ENCODE measurements at places on chromosomes 3 and 15.

GRCh38 chr15:73370151-73370550, 1.4 kb upstream of the HCN4 start:
- DNase-seq = no peak

DNA sequence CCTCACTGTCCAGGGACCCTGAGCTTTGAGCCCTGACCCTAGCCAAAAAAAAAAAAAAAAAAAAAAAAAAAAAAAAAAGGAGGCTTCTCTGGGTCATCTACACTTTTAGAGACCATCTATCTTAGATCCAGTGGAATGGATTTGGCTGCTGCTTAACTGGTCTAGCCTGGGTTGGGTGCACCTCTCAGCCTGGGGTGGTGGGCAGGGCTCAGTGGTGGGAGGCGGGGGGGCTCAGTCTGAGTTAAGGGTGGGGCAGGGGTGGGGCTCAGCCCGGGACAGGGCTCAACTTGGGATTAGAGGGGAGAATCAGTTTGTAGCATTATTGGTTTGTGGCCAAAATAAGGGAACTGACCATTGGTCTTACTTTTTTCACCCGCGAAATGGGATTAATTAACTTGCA, 139.2 kb downstream of the TPRA1 start:
- no peak for DNase-seq

DNA sequence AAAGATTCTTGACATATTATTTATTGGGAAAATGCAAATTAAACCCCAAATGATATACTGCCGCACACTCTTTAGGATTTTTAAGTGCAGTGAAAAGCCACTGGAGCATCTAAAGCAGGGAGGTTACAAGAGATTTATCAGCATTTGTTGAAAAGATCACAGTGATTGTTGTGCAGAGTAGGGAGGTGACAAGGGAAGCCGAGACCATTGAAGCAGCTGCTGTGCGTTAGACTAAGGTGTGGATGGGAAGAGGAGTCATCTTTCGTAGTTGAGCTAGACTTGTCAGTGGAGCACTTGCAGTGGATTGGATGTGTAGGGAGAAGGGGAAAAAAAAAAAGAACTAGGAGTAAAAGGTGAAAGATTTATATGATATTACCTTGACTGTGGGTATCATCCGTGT, 854.6 kb downstream of the NTRK3 start:
- DNase-seq = no peak

DNA sequence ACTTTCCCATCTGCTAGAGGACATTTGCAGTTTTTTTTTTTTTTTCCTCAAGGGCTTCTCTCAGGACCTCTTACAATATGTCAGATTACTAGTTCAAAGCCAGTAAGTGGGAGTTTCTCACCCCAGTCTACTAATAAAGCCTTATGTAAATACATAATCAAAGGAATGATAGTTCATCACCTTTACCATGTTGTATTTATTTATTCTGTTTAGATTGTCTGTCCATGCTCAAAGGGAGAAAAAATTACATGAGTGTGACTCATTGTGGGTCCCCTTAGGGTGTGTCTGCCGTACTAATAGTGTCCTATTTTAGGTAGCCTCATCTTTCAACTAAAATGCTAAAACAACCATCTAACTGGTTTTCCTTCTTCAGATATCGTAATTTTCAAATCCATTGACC, 917.6 kb downstream of the EPHA3 start:
- no peak for DNase-seq

- DNase-seq = no peak
These were observed 67.0 kb downstream of the IMPG2 start for GRCh38 chr3:101253396-101253795.

- no peak for DNase-seq
These were observed 33.0 kb upstream of the BCL2A1 start for GRCh38 chr15:80003934-80004472.

- no peak for DNase-seq
These were observed 27.0 kb downstream of the KATNBL1 start for GRCh38 chr15:34182942-34183341.

DNA sequence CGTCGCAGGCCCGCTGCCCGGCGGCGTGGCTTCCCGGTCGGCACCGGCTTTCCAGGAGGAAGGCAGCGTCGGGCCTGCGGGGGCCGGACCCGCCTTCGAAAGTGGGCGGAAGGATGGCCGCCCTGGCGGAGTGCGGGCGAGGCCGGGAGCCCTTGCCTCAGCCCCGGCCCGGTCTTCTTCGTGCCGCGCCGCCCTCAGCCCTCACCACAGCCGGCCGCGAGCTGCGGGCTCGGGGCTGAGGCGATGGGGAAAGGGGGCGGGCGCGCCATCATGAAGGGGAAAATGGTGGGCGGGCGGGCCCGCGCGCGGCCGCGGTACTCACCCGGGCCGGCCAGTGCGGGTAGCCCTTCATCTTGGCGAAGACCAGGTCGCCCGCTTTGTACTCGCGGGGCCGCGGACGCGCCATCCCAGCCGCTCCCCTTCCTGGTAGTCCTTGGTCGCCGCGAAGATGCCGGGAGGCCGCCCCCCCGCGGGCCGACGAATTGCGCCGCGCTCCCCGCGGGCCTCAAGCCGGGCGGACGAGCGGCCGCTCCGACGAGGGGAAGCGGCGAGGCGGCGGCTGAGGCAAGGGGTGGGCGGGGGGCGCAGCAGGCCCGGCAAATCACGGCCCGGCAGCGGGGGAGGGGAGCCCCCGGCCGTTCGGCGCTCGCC, 489 bp downstream of the HDGFL3 start:
- DNase-seq = no peak

DNA sequence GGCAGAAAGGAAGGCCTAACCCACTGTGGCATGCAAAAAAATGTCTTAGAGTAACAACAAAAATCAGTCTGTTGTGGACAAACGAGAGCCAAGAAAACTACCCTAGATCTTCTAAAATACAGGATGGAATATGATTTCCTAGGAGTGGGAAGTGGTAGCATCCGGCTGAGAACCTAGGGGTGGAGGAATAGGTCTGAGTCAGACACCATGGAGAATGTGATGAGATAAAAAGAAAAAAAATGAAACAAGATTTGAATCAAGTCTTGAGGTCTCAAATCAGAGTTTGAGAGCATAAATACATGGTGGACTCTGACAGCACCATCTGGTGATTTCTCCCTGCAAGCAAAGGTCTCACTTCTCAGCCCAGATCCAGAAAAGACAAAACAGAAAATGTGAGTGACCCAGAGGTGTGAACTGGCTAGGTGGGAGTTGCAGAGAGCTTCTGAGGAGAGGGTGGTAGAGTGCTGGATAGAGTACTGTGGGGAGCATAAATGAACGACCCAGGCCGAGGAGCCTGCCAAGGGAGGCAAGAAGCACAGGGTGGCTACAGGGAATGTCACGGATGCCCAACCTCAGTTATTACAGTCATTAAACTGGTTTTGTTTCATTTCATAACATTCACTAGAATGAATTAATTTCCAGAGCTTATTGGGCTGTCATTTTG, 27.6 kb upstream of the VEPH1 start:
- no peak for DNase-seq

DNA sequence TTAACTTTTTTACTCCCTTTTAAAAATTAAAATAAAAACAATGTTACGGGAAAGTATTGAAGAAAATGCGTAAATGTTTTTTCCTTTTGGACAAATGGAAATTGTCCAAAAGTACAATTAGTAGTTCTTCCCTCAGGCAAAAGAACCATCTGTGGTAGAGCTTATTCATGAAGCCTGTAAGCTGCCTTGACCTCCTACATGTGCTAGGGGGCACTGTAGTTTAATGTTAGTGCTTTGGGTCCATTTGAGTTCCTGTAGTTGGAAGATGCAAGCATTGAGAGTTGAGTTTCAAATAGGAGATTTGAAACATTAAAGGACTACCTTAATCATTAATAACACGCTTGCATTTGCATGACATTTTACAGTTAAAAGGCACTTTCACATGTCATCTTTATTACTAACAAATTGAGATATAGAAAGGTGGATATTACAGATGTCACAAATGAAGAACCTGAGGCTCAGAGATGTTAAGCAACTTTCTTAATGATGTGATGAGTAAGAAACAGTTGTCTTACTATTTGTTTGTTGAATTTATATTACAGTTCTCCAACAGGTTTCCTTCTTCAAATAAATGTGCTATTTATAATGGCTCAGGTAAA, 1.8 kb upstream of the ZNF385D start:
- DNase-seq = no peak

DNA sequence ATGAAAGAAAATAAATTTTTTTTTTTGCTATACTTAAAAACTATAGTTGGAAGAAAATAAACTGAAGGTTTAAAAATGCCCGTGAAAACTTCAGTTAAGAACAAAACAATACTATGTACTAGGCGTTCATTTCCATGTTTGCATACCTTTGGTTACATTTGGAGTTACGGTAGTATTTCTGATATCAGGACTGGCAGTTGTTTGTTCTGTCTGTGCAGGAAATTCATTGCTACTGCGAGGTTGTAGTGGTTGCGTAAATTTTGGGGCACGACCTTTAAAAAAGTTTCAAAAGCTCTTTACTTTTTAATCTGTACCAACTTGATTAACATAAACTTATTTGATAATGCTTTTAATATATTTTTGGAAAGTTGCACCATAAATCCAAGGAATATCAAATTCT, 47.9 kb downstream of the ST3GAL6 start:
- no peak for DNase-seq

DNA sequence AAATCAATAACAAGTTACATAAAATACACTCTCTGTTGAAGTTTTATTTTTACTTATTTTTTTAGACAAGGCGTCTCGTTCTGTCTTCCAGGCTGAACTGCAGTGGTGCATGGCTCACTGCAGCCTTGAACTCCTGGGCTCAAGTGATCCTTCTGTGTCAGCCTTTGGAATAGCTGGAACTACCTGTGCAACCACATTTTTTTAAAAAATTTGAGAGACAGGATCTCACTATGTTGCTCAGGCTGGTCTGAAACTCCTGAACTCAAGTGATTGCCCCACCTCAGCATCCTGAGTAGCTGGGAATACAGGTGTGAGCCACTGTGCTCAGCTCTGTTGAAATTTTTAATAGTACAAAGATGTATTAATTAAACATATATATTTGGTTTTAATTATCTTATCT, 614.3 kb upstream of the ARRDC4 start:
- no peak for DNase-seq

DNA sequence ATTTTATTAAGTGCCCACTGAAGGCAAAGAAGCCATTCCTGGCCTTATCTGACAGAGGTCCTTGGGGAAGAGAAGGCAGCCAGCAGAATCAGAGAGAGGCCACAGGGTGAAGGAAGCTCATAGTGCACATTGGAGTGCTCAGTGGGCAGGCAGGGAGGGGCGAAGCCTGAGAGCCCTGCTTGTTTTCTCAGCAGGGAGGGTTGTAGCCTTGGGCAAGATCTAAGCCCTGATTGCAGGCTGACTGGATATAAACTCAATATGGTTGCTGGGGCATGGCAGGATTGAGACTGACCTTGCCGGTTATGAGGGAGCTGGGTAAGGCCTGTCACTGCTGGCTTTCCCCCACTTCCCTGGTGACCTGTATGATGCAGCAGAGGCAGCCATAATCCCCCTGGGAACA, 7.5 kb upstream of the IGSF11 start:
- no peak for DNase-seq

- no peak for DNase-seq
These were observed 1.9 kb upstream of the TRIM71 start for GRCh38 chr3:32815841-32816438.

DNA sequence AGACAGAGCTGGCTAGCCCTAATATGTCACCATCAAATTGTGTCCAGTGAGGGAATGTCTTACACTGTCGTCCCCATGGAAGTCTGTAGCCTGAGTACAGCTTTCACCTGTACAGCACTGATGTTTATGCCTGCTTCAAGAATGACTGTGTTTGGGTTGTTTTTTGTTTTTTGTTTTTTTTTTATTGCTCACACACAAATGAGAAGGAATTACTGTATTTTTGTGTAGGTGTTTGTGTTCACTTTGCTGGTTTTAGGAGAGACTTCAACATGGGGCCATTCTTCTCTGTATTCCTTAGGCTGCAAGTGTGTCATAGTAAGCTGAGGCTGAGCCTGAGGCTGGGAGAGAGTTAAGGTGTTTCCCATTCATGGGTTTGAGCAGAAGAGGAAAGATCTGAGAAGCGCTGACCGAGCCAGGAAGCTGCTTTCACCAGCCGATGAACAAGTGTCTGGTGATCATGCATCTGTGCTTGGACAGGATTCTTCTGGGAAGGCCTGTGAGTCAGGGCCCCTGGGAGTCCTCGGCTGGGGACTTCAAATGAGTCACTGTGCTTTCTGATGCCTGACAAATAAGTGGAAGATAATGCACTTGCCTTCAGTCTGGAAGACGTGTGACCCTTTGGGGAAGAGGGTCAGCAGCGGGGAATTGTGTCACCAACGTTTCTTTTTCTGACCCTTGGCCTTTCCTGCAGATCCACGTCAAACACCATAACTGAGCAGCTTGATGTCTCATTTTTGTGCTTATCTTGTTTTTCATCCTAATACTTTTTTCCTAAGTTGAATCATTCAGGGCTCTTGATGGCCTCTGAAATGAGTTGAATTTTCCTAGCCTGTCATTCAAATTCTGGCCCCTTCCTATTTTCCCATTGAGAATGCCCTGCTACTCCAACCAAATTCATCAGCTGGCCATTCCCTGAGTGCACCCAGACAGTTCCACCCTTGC, 36.7 kb upstream of the ZBTB38 start:
- DNase-seq = peak; percentile 89

DNA sequence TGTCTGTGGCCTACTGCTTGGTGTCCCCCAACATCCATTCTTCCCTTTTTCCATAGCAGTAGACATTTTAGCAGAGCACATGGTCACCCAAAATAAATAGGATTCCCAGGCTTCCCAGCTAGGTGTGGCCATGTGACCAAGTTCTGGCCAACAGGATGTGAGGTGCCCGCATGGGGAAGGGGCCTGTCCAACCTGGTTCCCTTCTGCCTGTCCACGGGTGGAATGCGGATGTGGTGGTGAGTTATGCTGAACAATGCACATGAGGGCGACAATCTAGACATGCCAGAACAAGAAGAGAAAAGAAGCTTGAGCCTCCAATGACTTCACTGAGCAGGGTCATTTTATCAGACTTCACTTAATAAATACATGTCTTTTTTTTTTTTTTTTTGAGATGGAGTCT, 77.6 kb upstream of the DLG1 start:
- DNase-seq = no peak

DNA sequence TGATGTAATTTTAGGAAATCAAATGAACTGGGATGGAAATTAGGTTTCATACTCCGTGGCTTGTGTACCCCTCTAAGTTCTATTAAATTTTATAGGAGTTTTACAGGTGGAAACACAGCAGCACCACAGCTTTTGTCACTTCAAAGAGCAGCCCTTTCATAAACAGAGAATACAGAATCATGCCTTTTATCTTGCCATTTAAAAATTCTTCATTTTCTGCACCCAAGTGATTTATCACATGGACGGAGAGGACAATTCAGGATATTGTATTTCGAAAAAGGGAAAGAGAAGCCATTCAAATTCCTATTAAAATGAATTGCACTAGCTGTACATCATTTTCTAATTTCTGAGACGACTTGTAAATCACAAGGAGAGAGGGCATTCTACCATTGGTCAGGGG, 245.4 kb downstream of the PTPRG start:
- no peak for DNase-seq

All from GOT3 (cell line).